ENCODE measurements at places on chromosomes 2 and 18.

GRCh38 chr2:5325523-5325922 is 366.7 kb upstream of the SOX11 start:
- DNase-seq, result no peak

GRCh38 chr2:65227020-65227455 is 593 bp upstream of the ACTR2 start:
- no peak for DNase-seq

GRCh38 chr18:23889907-23890306 is 124.6 kb upstream of the TTC39C start:
- DNase-seq, result no peak

- no peak for DNase-seq
Measured at GRCh38 chr2:78779761-78780160, 245.7 kb upstream of the REG3G start.

DNA sequence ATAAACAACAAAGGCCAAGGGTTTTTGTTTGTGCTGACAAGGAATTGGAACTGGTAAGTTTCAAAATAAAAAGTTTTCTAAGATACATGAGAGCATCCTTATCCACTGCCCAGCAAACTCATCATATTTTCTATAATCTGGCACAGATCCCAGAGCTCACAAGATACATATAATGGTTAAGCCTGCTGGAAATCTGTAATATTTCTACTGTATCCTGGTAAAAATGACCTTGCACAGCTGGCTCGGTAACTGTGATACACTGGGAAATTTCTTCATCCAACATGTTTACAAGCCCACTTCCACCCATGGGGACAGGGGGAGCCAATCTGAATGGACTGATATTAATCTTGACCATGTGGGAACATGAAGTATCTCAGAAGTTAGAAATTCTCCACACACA is 425.4 kb upstream of the MMADHC start:
- no peak for DNase-seq
